ENCODE measurements at places on chromosomes 4 and X. TPM values are rescaled to one million over a fixed set of nuclear protein-coding genes. Genes with fewer than 3 reads are reported as not detected.

The FAM199X gene
- total RNA-seq = 14.6 TPM

The UGT2B15 gene
- not detected for total RNA-seq

The MXRA5 gene
- 26.4 TPM for total RNA-seq

DNA sequence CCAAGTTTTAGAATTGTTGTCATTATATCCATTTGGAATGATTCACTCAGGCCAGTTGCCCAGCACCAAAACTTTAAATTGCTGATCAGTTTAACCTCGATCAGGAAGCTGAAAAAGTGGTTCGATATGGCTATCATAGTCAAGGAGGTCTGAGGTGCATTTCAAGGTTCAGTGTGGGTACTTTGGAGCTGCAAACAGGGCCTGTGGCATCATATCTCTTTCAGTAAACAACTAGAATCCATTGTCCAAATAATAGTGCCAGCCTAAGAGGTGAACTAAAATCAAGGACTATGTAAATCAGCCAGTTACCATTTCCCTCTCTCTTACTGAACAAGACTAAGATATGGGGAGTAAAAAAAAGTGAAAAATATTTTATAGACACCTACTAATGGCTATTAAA is 14.2 kb downstream of the TMEM47 start:
- DNase-seq = no peak
- no peaks in the 10 kb centered on the region for H3K27me3 ChIP-seq
- peaks cover 7% of the 10 kb centered on the region for H3K4me1 ChIP-seq
- no peaks in the 10 kb centered on the region for H3K36me3 ChIP-seq
- H3K27ac ChIP-seq = no peak overlapping the region
- no peak overlapping the region for H3K4me3 ChIP-seq

GRCh38 chr4:168059251-168059650 is 33.1 kb upstream of the ANXA10 start:
- no peaks in the 10 kb centered on the region for H3K36me3 ChIP-seq
- H3K27me3 ChIP-seq = peaks cover 34% of the 10 kb centered on the region
- no peak for DNase-seq
- no peak overlapping the region for H3K4me3 ChIP-seq

GRCh38 chr4:83129264-83129663 is 14.7 kb upstream of the PLAC8 start:
- no peak overlapping the region for H3K4me3 ChIP-seq
- H3K36me3 ChIP-seq = no peaks in the 10 kb centered on the region
- H3K27ac ChIP-seq = no peak overlapping the region
- no peak for DNase-seq
- H3K4me1 ChIP-seq = no peaks in the 10 kb centered on the region

GRCh38 chrX:55011294-55011693 is 11.1 kb downstream of the APEX2 start:
- H3K4me1 ChIP-seq = peaks cover 3% of the 10 kb centered on the region
- peaks cover 3% of the 10 kb centered on the region for H3K36me3 ChIP-seq
- no peak for DNase-seq
- no peaks in the 10 kb centered on the region for H3K27me3 ChIP-seq
- no peak overlapping the region for H3K27ac ChIP-seq

DNA sequence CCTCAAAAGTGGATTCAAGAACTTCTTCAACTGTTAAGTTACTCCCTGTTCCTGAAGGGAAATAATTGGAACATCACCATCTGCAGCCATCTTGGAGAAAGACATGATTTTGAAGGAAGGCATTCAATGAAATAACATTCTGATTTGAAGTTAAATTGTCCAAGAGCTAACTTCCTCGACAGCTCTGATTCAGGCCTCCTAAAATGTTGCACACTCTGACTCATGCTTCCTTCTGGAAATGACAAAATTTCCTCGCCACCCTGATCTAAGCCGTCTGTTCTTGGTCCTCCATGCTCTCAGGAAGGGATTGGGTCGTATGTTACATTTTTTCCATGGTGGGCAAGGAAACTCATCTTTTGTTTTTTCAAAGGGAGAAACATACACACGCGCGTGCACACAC is 496.9 kb upstream of the DIPK2B start:
- no peak for DNase-seq
- peak overlapping the region; percentile 22 for H3K27ac ChIP-seq
- H3K4me1 ChIP-seq = peaks cover 7% of the 10 kb centered on the region
- no peaks in the 10 kb centered on the region for H3K36me3 ChIP-seq
- H3K4me3 ChIP-seq = no peak overlapping the region

GRCh38 chr4:157013656-157014055 is 42.1 kb upstream of the PDGFC start:
- no peak overlapping the region for H3K4me3 ChIP-seq
- no peaks in the 10 kb centered on the region for H3K36me3 ChIP-seq
- peaks cover 27% of the 10 kb centered on the region for H3K4me1 ChIP-seq

DNA sequence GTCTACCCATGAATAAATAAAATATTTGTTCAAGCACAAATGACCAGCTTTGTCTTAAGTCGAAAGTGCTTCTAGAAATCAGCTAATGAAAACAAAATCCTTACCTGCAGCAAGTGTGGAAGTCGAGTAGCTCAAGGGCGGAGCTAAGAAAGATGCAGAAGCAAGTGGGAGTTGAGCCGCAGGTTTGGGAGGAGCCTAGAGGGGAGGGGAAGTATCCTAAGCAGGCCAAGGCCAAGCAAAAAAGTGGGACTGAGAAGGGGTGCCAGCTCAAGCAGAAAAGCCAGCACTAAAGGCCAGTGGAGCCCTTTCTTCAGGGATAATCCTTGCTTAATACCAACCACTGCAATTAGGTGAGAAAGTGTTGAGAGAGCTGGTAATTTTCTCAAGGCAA is 60.8 kb downstream of the DLG3 start:
- no peak overlapping the region for H3K27ac ChIP-seq
- peaks cover 7% of the 10 kb centered on the region for H3K36me3 ChIP-seq
- H3K4me1 ChIP-seq = no peaks in the 10 kb centered on the region
- no peaks in the 10 kb centered on the region for H3K27me3 ChIP-seq

DNA sequence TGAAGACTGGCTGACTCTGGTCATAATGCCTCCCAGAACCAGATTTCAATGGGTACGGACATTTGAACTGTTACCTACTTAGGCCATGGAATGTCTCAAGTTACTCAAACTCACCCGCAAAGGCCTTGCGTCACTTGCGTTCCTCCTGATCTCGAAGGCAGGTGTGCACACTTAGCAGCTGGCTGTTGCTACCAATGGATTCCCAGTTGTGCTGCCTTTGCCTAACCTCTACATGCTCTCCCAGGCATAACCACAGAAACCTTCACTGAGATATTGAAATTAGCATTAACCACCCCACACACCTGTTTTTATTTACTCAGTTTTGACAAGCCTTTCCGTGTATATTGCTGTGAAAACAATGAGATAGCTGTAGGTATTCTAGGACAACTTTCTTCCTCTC is 2.8 kb downstream of the ERVMER34-1 start:
- H3K4me1 ChIP-seq = peaks cover 22% of the 10 kb centered on the region
- no peaks in the 10 kb centered on the region for H3K27me3 ChIP-seq
- DNase-seq = no peak
- H3K4me3 ChIP-seq = no peak overlapping the region
- H3K36me3 ChIP-seq = no peaks in the 10 kb centered on the region
